Skeletal muscle tissue (tissue), 5 donors: ENCODE measurements at places on chromosomes 2 and 18. TPM values are rescaled to one million over a fixed set of nuclear protein-coding genes. Genes with fewer than 3 reads are reported as not detected.

ANO7 gene
- not detected for total RNA-seq

C2orf49 gene
- total RNA-seq, result 13.0 TPM

WDSUB1 gene
- total RNA-seq, result 10.4 TPM

HNRNPLL gene
- total RNA-seq, result 48.0 TPM

CFAP53 gene
- not detected for total RNA-seq

TTC27 gene
- 23.5 TPM for total RNA-seq

SKA1 gene
- total RNA-seq, result 2.6 TPM

IL36G gene
- not detected for total RNA-seq

LRRC30 gene
- 9.4 TPM for total RNA-seq

ASNSD1 gene
- 36.5 TPM for total RNA-seq

SERPINB3 gene
- not detected for total RNA-seq

PRKAG3 gene
- total RNA-seq, result 9.9 TPM
